ENCODE measurements at places on chromosomes 1 and 21. TPM values are rescaled to one million over a fixed set of nuclear protein-coding genes. Genes with fewer than 3 reads are reported as not detected.

DNA sequence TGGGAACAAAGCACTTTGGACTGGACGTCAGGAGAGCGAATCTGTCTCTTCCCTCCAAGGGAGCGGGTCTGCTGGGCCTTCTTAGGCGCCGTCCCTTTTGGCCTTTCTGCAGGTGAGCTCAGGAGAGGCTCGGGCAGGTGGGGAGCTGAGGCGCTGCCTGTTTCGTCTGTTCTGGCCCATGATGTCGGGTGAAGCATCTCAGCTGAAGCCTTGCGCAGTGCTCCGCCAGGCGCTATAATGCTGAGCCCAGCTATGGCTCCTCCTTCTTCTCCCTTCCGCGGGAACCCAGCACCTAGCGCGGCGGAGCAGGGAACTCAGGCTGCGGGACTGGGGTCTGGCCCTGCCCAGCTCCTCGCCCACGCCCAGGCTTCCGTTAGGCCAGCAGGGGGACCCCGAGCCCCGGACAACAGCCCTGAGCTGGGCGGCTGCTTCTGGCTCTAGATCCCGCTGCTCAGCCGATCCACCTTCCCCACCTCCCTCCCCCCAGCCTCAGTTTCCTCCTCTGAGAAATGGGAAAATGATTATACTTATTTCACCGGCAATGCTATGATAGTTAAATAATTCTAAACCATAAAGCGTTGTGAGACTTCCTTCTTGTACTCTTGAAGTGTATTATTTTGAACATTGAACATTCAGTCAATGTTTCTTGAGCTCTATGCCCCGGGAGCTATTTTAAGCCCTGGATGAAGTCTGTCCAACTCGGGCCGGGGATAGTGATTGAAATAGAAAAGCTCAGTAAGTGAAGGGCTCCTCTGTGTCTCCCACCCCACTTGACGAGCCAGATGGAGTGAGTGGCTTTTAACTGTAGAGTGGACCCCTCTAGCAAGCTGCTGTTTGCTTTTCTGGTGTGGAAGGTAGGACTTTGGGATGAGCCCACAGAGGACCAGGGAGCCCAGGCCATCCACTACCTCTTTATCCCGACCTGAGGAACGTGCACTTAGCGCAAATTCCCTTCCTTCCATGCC lies 9.6 kb upstream of the ADORA1 start:
- no peak overlapping the region for H3K4me3 ChIP-seq
- H3K36me3 ChIP-seq: no peaks in the 10 kb centered on the region
- DNase-seq: peak; percentile 52
- peaks cover 14% of the 10 kb centered on the region for H3K4me1 ChIP-seq

FOXD3 gene
- not detected for total RNA-seq

- DNase-seq: no peak
- H3K27me3 ChIP-seq: peaks cover 3% of the 10 kb centered on the region
- no peak overlapping the region for H3K4me3 ChIP-seq
- H3K4me1 ChIP-seq: no peaks in the 10 kb centered on the region
Observed at GRCh38 chr1:94729267-94729666, 90.9 kb upstream of the SLC44A3 start.

MSH4 gene
- 0.38 TPM for total RNA-seq

MASP2 gene
- not detected for total RNA-seq

DVL1 gene
- 42.0 TPM for total RNA-seq

DENND2D gene
- 209 TPM for total RNA-seq

DNA sequence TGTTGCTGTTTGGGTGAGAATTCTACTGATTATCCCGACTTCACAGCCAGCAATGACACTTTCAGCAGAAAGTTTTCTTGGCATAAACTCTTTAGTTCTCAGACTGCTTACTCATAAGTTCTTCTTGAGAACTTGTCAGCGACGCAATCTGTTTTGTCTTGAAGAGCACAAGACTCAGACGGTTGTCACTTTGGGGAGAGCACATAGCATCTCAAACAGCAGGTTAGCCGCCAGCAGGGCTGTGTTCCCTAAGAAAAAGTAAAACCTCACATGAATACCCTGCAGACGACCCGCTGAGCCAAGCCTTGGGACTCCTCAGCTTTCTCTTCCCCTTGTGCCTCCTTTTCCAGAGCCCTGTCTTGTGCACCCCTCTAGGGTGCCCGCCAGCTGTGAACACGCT lies 11.4 kb downstream of the AGMAT start:
- no peak for DNase-seq
- no peak overlapping the region for H3K4me3 ChIP-seq
- peaks cover 14% of the 10 kb centered on the region for H3K4me1 ChIP-seq
- H3K36me3 ChIP-seq: peaks cover 11% of the 10 kb centered on the region
- H3K27ac ChIP-seq: no peak overlapping the region

RHD gene
- total RNA-seq: not detected

DNA sequence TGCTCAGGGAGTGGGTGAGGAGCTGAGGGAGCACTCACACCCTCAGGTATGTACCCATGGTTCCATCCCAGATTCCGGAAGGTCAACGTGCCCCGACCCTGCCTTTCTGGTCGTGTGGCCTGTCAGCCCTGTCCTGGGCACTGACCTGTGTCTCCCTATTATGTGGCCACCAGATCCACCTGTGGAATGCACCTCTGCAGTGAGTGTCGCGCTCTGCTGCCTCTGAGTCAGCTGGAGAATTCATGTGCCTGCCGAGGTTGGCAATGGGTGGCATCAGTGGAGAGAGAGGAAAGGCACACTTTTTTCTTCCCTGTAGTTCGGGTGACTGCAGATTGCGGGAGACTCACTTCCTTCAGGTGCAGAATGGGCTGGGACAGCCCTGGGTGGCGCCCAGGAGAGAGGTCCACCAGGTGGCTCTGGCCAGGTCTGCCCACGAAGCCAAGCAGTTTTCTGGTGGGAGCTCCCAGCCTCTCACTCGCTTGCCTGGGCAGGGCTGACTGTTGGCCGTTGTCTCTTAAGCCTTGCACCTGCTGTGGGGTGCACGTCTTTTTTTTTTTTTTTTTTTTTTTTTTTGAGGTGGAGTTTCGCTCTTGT lies 176.1 kb upstream of the TMEM51 start:
- peaks cover 2% of the 10 kb centered on the region for H3K4me1 ChIP-seq
- H3K27me3 ChIP-seq: no peaks in the 10 kb centered on the region
- no peak overlapping the region for H3K4me3 ChIP-seq
- H3K27ac ChIP-seq: no peak overlapping the region
- no peaks in the 10 kb centered on the region for H3K36me3 ChIP-seq
- DNase-seq: no peak

GRCh38 chr1:76109404-76109803 lies 34.9 kb downstream of the ST6GALNAC3 start:
- H3K36me3 ChIP-seq: no peaks in the 10 kb centered on the region
- H3K27me3 ChIP-seq: peaks cover 45% of the 10 kb centered on the region
- no peak for DNase-seq
- peaks cover 11% of the 10 kb centered on the region for H3K4me1 ChIP-seq

- DNase-seq: no peak
- no peak overlapping the region for H3K4me3 ChIP-seq
- H3K27me3 ChIP-seq: peaks cover 45% of the 10 kb centered on the region
- peaks cover 8% of the 10 kb centered on the region for H3K4me1 ChIP-seq
- H3K36me3 ChIP-seq: no peaks in the 10 kb centered on the region
- no peak overlapping the region for H3K27ac ChIP-seq
Observed at GRCh38 chr1:201885531-201886075, 3.1 kb upstream of the SHISA4 start.

HSPA6 gene
- 1.1 TPM for total RNA-seq

DNA sequence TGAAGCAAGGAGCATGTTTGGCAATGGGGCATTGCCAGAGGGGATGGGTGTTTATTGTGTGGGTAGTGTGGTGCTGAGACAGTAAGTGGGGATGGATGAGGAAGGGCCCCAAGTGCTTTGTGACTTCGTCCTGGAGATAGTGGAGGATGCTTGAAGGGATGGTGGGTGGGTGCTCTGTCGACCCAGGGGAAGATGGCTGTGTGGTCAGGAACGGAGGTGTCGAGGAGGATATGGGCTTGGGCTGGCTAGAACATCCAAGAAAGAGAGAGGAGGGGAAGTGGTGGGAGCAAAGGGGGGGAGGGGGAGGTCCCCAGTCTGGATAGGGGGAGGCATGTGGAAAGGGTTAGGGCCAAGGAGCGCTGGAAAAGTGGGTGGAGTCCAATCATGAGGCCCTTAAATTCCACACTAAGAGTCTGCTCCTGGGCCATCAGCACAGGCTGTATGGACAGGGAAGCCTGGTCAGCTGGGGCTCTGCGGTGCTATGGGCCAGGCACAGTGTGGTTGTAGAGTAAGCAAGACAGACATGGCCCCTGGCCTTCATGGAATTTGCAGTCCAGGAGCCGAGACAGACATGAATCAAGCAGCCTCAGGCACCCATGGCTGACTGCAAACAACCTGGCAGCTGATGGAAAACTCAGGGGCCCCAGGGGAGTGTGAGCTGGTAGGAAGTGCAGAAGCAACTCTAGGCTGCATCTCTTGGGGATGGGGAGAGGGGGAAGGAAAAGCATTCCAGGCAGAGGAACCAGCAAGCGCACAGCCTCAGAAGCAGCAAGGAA lies 36.3 kb downstream of the EDN2 start:
- peaks cover 9% of the 10 kb centered on the region for H3K27me3 ChIP-seq
- H3K36me3 ChIP-seq: no peaks in the 10 kb centered on the region
- H3K27ac ChIP-seq: no peak overlapping the region
- H3K4me3 ChIP-seq: no peak overlapping the region
- H3K4me1 ChIP-seq: no peaks in the 10 kb centered on the region
- DNase-seq: no peak

DNA sequence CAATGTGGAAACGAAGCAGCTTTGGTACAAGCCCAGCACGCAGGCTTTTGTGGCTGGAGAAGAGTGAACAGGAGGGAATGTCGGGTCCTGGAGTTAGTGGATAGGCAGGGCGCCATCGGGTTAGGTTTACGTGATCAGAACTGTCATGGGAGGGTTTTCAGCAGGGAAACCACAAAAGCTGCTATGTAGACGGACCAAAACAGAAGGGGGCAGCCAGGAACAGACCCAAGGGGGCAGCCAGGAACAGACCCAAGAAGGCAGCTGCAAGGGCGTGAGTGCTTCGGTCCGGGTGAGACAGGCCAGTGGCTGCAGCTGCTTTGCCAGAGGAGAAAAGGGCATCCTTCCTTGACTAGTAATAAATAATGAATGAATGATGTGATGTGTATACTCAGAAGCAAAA lies 77.5 kb upstream of the KIF1B start:
- no peak for DNase-seq
- no peaks in the 10 kb centered on the region for H3K4me1 ChIP-seq
- H3K36me3 ChIP-seq: peaks cover 13% of the 10 kb centered on the region
- H3K27me3 ChIP-seq: no peaks in the 10 kb centered on the region

HUNK gene
- total RNA-seq: not detected

DNA sequence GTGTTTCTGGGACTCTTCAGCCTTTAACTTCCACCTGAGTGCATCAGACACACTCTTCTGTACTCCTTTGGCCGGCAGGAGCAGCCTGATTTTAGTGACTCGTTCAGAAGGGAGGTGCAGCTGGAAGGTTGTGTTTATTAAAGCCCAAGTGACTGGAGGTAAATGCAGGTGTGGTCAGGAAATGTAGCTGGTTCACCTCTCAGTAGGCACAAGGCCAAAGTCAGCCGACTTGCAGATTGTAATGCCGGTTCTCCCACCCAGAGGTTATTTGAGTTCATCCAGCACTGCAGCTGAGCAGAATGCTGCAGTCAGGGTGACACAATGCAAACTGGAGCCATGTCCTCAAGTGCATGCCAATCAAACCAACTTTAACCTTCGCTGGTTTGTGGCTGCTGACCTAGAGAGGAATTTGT lies 91.5 kb downstream of the SPATA46 start:
- H3K4me3 ChIP-seq: no peak overlapping the region
- H3K27me3 ChIP-seq: peaks cover 29% of the 10 kb centered on the region
- DNase-seq: no peak

AGBL4 gene
- total RNA-seq: not detected

DNA sequence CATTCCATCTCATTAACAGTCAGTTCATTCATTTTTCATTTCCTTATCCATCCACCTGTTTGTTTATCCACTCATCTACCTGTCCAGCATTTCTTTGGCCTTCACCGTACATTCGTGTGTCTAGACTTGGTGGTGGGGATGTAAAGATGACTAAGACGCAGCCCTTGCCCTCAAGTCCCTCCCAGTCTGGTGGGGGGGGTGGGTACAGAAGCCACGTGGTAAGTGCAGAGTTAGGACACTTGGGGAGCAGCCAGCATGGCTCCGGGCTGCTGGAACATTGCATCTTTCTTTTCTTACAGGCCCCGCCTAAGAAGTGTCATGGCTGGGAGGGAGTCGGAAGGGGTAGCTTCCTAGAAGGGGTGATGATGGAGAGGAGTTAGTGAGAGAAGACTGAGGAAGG lies 17.2 kb downstream of the KIF26B start:
- DNase-seq: no peak
- no peaks in the 10 kb centered on the region for H3K36me3 ChIP-seq
- H3K4me3 ChIP-seq: no peak overlapping the region
- no peak overlapping the region for H3K27ac ChIP-seq
- peaks cover 6% of the 10 kb centered on the region for H3K4me1 ChIP-seq

- no peaks in the 10 kb centered on the region for H3K4me1 ChIP-seq
- H3K27ac ChIP-seq: no peak overlapping the region
- peaks cover 3% of the 10 kb centered on the region for H3K27me3 ChIP-seq
- no peaks in the 10 kb centered on the region for H3K36me3 ChIP-seq
Observed at GRCh38 chr1:225825078-225825477, 15.2 kb downstream of the EPHX1 start.

DNA sequence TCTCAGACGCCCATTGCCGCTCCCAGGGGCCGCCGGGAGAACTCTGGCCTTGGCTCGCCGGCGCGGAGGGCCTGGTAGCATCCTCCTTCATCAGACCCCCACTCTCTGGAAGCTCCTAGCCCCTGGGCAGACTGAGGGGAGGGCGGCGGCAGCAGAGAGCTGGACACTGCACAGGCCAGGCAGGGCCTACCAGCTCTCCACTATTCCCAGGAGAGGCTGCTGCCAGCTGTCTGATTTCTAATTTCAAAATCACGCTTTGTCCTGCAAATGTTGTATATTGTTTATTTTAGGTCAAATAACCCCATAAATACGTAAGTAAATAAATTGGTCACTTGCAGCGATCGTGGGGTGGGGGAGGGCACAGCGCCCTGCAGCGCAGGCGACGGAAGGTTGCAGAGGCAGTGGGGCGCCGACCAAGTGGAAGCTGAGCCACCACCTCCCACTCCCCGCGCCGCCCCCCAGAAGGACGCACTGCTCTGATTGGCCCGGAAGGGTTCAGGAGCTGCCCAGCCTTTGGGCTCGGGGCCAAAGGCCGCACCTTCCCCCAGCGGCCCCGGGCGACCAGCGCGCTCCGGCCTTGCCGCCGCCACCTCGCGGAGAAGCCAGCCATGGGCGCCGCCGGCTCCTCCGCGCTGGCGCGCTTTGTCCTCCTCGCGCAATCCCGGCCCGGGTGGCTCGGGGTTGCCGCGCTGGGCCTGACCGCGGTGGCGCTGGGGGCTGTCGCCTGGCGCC lies at the start of gene MTARC1:
Gene MTARC1, plus strand, starts transcription at position 577 of the 732 bp plus-strand sequence. Its CDS starts 32 bp downstream, at position 609.
- no peak within 1 kb of the TSS for H3K4me3 ChIP-seq
- no peak for DNase-seq
- no peaks in the 10 kb centered on the region for H3K4me1 ChIP-seq

SLC37A1 gene
- 14.8 TPM for total RNA-seq

DNA sequence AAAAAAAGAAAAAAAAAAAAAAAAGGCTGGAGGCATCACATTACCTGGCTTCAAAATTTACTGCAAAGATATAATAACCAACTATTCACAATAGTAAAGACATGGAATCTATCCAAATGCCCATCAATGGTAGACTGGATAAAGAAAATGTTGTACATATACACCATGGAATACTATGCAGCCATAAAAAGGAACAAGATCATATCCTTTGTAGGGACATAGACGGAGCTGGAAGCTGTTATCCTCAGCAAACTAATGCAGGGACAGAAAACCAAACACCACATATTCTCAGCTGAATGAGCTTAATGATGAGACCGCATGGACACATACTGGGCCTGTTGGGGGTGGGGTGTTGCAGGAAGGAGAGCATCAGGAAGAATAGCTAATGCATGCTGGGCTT lies 330.5 kb downstream of the SRGAP2C start:
- H3K36me3 ChIP-seq: peaks cover 33% of the 10 kb centered on the region
- no peak for DNase-seq
- peak overlapping the region; percentile 94 for H3K27ac ChIP-seq
- H3K27me3 ChIP-seq: no peaks in the 10 kb centered on the region
- H3K4me3 ChIP-seq: no peak overlapping the region
- peaks cover 49% of the 10 kb centered on the region for H3K4me1 ChIP-seq
